Amniotic stem cell (primary cell): ENCODE measurements at places on chromosomes 7 and 10.

DNA sequence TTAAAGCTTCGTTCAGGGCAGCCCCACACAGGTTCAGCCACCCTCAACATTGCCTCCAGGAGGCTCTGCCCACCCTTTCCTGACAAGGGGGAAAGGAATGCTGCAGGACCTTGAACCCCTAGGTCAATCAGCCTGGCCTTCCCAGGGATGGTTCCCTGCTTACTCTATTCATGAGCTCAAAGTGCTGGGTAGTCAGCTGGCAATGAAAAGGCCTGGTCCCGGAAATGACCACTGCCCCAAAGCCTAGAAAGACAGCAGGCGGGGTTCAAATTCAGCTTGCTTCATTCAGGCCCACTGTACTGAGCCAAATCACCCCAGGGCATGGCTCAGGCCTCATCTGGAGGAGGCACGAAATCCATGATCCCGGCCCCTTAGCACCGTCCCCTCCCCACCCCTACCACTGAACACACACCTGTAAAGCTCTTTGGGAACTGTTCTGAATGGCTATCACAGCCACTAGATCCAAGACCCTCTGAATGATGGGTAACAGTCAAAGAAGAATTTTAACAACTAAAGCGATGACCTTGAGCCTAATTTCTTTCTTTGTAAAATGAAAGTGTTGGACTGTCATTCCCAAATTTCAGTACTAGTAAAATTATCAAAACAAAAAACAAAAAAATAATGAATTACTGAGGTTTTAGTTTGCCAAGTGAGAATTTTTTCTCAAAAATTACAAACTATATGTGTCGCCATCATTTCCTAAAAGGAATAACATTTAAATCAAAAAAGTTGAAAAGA is 1.0 kb downstream of the URGCP start:
- DNase-seq, result no peak

- no peak for DNase-seq
Measured at GRCh38 chr10:34320265-34320664, 494.8 kb downstream of the PARD3 start.

- peak; percentile 1 for DNase-seq
Measured at GRCh38 chr7:94095316-94096009, 91.3 kb upstream of the BET1 start.

GRCh38 chr10:93722550-93722949 is 20.2 kb upstream of the FRA10AC1 start:
- DNase-seq, result no peak

DNA sequence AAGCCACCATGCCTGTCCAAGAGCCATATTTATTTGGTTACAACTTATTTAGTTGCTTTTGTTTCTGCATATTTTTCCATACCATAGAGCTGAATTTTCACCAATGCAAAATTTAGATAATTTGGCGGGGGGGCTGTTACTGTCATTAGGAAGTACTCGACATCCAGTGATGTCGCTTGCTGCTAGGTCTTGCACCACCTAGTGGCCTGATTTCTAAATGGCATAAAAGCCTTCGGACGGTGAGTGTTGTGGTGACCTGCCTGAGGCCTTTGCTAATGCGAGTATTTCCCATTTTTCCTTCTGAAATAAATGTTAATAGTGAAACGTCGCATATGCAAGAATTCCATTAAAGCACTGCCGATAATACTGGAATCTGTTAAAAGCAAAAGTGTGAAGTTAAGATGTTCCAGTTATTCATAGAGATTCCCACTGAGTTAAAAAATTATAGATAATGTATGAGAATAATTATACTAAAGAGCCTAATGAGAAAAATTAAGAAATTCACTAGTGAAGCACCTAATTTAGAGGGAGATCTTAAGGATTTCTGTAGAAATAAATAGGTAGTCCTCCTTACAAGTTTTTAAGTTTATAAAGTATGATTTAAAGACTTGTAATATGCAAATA is 86.1 kb upstream of the DNAJB6 start:
- peak; percentile 22 for DNase-seq

- DNase-seq, result no peak
Measured at GRCh38 chr10:3750006-3750816, 34.8 kb downstream of the KLF6 start.

DNA sequence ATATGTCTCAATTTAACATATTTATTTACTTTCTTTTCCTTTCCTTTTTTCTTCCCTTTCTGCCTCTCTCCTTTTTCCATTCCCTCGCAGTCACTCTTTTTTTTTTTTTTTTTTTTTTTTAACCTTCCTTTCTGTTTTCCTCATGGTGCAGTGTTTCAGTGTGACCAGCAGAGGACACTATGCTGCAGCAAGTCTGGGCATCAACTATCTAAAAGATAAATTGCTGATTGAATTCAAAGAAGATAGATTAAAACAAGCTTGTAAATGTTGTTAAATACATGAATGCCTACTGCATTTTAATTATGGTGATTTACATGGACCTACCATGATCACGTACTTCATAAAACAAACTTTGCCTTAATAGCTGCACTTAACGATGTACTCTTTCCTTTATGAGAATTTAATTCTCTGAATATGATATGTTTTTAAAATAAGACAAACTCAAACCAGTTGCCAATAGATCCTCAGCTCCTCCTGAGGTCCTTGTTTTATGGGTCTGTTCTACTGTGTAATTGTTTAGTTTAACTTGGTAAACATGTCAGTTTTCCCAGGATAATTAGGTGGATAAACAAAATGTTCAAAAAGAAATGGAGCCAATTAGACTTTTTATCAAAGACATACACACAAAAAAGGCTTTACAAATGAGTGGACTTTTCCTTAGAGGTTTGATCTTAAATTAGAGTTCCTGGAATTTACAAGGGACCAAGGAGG is 101.0 kb upstream of the AGR3 start:
- DNase-seq, result peak; percentile 17

GRCh38 chr7:125347269-125347668 is 417.6 kb upstream of the POT1 start:
- DNase-seq, result no peak

GRCh38 chr10:70680899-70681730 is 8.8 kb downstream of the ADAMTS14 start:
- no peak for DNase-seq

DNA sequence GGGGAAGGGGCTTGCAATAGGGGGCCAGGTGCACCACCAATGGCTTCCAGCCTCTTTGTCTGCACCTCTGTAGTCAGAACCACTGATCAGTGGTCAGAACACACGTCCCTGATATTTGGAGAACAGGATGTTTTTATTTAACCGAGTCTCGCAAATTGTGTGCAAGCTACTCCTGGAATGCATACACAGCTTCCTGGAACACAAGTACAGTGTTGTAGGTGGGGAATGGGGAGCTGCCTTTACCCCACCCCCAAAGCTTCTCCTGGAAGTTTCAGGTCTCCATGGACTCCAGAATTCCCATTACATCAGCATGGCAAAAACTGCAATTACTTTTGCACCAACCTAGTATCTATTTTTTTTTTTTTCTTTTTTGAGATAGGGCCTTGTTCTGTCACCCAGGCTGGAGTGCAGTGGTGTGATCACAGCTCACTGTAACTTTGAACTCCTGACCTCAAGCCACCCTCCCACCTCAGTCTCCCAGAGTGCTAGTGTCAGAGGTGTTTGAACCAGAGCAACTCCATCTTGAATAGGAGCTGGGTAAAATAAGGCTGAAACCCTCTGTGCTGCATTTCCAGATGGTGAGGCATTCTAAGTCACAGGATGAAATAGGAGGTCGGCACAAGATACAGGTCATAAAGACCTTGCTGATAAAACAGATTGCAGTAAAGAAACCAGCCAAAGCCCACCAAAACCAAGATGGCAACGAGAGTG is 374.0 kb downstream of the CALN1 start:
- no peak for DNase-seq

DNA sequence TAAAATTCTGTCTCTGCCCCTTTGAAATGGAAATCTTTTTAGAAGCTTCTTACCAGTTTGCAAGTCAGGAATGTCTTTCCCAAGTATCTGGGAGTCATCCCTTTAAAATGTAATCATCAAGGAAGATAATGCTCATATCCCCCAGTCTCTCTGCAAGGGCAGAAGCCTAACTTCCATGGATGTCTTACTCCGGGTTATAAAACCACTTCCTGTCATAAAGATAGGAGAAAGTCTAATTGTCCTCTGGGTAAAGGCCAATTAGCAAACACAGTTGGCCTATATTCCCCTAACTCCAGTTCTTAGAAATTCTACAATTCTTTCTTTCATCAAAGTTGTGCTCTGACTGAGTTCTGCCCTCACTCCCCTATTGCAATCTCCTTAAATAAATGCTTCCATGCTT is 1631.5 kb upstream of the LRRTM3 start:
- no peak for DNase-seq
